ENCODE measurements at places on chromosomes 3 and 15.

- no peak for DNase-seq
These were observed 11.7 kb downstream of the RASGRF1 start for GRCh38 chr15:79078763-79079410.

DNA sequence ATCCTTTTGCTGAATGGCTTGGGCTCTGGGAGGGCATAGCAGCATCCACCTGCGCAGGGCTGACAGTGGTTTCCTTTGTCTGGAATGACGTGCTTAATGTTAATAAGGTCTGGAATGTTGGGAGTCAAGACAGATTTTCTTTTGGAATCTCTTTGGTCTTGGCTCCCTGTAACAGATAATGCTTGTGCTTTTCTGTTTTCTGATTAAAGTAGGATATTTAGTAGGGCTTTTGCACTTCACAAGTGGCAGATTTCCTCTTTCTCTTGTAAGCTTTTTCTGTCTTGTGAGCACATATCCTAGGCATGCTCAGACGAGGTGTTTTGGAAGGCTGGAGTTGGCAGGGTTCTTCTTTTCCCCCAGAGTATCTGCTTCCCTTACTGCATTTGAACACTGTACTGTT is 189.6 kb downstream of the GHSR start:
- no peak for DNase-seq

- no peak for DNase-seq
These were observed 9.3 kb downstream of the TJP1 start for GRCh38 chr15:29813009-29813408.

DNA sequence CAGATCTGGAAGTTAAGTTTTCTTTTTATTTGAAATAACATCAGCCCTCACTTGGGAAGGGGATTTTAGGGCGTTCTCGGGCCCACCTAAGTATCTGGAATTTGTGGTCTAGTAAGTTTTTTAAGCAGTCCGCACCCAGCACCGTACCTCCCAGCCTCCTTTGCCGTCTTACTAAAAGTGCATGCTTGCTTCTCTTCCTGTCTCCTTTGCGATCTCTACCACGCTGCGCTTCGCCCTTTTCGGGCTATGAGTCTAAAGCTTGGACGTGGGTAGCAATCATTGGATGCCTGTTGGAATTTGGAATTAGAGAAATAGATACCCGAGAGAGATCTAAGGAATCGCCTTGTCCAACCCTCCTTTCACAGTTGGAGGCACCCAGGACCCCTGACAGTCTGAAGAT is 1.1 kb downstream of the THSD4 start:
- no peak for DNase-seq

GRCh38 chr3:5071061-5071460 is 51.0 kb upstream of the ARL8B start:
- no peak for DNase-seq

DNA sequence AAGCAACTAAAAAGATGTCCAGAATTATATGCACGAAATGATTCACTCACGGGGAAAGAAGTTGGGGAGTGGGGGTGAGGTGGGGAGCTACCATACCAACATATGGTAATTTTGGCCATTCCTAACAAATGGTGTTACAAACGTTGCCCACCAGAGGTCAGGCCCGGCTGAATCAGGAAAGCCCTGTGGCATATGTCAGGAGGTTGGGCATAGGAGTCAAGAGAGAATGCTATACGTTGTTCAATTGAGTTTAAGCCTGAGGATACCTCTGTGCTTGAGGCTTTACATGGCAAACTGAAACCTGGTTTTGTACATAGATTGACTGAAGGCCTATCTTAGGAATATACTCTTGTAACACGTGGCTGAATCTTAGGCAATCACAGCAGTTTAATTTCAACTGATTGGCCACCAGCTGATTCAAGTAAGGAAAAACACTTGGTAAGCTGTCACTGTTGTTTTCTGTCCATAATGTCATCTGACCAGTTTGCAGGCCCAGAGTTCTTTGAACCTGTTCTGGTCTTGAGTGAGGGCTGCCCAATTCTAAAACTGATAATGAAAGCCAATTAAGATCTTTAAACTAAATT is 23.4 kb upstream of the SLC2A2 start:
- peak; percentile 58 for DNase-seq

- DNase-seq = no peak
These were observed 203.3 kb downstream of the TP63 start for GRCh38 chr3:189834462-189834861.

GRCh38 chr3:161273589-161274218 is 52.6 kb downstream of the NMD3 start:
- no peak for DNase-seq

DNA sequence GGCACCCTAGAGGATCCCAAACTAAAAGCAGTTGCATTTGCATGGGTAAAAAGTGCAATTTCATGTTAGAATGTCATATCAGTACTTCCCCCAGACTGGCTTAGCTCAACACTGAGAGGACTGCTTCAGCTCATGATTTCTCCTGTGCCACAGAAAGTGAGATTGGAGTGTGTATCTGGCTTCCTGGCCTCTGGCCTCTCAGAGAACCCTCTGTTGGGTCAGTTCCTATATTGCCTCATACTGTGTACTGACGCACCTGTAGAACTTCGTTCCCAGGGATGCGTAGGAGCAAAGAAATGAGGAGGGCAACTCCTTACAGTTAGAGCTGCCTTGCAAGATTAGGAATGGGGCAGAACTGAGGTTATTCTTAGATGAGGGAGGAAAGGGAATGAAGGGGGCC is 340.8 kb downstream of the TIGIT start:
- no peak for DNase-seq

DNA sequence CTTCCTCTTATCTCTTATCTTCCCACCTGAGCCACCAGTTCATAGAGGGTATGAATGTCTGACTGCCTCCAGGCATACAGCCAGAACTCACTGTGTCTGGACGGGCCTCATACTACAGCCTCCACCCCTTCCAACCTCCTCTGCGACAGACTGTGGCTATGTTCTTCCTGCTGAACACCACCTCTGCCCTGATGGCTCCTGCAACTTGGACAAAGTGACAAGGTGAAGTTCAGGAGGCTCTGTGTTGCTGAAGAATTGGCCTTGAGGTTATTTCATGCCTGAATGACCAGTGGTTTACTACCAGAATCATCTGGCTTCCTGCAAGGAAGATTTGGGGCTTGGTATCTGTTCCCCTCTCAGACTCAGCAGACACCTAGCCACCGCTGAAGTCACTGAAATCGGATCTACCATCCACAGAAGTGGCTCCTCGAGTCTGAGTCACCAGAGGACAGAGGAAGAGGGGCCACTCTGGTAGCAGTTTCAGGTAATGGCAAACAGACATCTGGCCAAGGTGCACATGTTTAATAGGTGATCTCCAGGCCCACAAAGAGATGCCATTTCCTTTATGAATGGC is 14.2 kb upstream of the ULK3 start:
- DNase-seq = no peak

GRCh38 chr3:73389117-73389813 is 235.5 kb downstream of the PDZRN3 start:
- DNase-seq = no peak

- no peak for DNase-seq
These were observed 4.7 kb upstream of the GCSAM start for GRCh38 chr3:112137781-112138180.

GRCh38 chr3:36820083-36820482 is 55.7 kb upstream of the DCLK3 start:
- DNase-seq = no peak

- DNase-seq = no peak
These were observed 288.7 kb upstream of the RORA start for GRCh38 chr15:61517776-61518175.

GRCh38 chr3:108918866-108919265 is 34.8 kb downstream of the GUCA1C start:
- DNase-seq = no peak

- DNase-seq = no peak
These were observed 13.6 kb downstream of the GRM2 start for GRCh38 chr3:51720292-51721061.

- DNase-seq = no peak
These were observed 52.4 kb upstream of the XRN1 start for GRCh38 chr3:142500211-142500610.

DNA sequence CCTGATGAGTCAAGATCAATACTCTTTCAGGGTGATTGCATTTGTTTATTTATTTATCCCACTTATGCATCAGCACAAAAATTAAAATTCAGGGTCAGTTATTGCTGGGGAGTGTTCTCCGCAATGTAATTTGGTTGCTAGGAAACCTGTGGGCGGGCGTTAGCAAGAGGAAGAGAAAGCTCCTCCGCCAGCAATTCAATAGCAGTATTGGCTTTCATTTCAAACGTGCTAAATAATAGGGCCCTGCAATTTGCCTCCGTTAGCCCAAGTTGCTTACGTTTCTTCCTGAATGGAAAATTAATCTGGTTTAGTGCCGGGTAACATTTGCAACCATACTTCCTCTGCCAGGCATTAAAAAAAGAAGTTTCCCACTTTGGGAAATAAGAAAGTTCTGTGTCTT is 35.5 kb upstream of the PLCL2 start:
- DNase-seq = no peak

Measured in activated CD8-positive, alpha-beta memory T cell treated with anti-CD3 and anti-CD28 coated beads, Interleukin-2, amount 50 U/mL, for 48 hours (primary cell).